ENCODE measurements at places on chromosomes 16 and 17.

DNA sequence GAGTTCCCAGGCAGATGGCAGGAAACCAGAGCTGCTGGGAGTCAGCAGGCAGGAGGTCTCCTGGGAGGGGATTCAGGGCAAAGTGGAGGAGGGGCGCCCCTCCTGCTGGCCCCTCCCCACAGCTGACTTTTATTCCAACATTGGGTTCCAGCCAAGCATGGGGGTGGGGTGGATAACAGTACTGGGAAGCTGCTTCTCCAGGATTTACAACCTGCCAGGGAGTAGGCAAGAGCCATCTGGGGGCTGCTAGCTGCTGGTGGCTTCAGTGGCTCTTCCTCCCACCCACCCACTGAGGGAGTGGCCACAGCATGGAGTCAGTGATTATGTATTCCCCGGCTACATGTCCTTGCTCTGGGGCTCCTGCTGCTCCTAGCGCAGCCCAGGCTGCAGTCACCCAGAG lies 36.8 kb downstream of the TMEM132E start:
- DNase-seq, result no peak

DNA sequence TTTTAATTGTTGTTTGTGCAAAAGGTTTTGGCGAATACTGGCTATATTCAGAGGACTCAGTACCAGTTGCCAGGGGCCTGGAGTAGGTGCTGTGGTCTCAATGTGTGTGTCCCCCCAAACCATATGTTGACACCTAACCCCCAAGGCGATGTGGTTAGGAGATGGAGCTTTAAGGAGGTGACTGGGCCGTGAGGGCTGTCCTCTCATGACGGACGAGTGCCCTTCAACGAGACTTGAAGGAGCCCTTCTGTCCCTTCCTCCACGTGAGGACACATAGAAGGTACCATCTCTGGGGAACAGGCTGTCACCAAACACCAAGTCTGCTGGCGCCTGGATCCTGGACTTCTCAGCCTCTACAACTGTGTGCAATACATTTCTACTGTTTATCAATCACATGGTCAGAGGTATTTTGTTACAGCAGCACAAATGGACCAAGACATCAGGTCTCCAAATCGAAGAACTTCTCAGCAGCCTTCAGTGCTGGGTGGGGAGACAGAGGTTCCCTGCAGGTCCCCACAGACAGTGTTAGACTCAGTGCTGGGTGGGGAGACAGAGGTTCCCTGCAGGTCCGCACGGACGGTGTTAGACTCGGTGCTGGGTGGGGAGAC lies 24.8 kb upstream of the METRNL start:
- no peak for DNase-seq

GRCh38 chr17:82915757-82916027 lies 75.9 kb upstream of the ZNF750 start:
- no peak for DNase-seq

GRCh38 chr16:280991-281659 lies 734 bp downstream of the ARHGDIG start:
- DNase-seq, result no peak

- no peak for DNase-seq
Measured at GRCh38 chr17:77914385-77915254, 43.9 kb upstream of the TNRC6C start.

DNA sequence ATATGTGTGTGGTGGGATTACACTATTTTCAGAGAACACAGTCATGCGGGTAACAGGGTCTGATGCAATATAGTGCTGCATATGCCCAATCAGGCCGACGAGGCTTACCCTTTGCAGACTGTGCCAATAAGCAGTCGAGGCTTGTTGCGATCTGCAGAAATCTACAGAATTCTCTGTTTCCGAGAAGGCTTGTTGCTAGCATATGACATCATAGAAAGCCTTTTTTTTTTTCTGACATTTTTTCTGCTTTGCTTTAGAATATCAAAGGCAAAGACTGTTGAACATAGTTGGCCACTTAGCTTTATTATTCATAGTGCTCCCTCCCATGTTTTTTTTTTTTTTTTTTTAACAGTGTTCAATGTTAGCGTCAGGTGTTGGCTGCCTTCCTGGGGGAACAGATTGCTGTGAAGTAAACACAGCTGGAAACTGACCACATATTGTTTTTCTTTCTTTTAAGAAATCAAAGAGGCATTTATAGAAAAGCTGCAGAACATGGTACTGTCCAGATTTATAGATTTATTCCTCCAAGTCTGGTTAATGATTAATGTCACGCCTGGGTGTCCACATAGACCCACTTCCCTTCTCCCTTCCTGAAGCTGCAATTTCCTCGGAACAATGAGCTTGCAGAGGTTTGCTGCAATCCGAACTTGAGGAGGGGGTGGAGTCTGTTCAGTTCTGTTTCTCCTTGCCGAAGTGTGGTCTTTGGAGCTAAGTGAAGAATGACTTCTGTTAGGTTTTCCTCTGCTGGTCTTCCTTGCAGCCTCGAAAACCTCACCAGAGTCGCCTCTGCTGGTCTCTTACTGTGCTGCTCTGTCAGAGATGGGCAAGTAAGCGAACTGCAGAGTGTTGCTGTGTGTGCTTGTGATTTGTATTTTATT lies 87.3 kb downstream of the MAP2K6 start:
- DNase-seq, result peak; percentile 29

DNA sequence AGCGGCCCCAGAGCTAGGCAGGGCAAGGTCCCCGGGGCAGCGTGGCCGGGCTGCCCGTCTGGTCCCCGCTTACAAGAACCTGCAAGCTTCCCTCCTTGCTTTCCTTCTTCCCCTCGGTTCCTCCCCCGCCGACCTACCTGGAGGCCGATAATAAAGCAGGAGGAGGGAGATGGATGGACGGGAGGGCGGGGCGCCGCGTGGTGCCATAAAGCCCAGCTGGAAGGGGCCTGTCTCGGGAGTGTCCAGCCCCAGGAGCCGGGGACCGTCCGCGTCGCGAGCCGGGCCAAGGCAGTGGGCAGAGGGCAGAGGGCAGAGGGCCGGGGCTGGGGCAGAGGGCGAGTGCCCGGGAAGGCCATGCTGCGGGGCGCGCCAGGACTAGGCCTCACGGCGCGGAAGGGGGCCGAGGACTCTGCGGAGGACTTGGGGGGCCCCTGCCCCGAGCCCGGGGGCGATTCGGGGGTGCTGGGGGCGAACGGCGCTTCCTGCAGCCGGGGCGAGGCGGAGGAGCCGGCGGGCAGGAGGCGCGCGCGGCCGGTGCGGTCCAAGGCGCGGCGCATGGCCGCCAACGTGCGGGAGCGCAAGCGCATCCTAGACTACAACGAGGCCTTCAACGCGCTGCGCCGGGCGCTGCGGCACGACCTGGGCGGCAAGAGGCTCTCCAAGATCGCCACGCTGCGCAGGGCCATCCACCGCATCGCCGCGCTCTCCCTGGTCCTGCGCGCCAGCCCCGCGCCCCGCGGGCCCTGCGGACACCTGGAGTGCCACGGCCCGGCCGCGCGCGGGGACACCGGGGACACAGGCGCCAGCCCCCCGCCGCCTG lies at the start of gene BHLHA9:
Gene BHLHA9 (plus strand): TSS at position 235 of the 820 bp plus-strand sequence. CDS start 120 bp downstream, at position 355.
- no peak for DNase-seq

- no peak for DNase-seq
Measured at GRCh38 chr17:13387236-13387635, 214.5 kb downstream of the HS3ST3A1 start.

GRCh38 chr17:48630009-48630924 lies 4.1 kb upstream of the HOXB9 start:
- no peak for DNase-seq

- DNase-seq, result no peak
Measured at GRCh38 chr17:33725675-33726271, 432.7 kb upstream of the ASIC2 start.

GRCh38 chr17:1830288-1830687 lies 483 bp downstream of the RPA1 start:
- no peak for DNase-seq

GRCh38 chr16:74954763-74955162 lies 30.2 kb downstream of the WDR59 start:
- DNase-seq, result no peak

DNA sequence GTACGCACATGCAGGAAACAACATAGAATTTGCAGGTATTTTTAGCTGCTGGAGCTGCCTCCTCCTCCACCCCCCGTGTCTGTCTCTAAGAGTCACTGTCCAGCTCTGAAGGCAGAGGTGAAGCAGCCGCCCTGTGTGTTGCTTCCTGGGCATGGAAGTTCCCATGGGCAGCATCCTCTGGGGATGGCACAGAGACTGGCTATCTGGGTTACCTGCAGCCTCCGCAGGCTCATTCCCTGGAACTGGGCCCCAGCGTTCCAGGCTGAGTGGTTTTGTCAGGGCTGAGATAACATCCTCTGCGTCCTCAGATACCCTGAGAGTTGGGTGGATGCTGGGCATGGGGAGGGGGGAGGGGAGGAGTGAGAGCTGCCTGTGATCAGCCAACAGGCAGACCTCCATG lies 41.5 kb upstream of the MRTFB start:
- no peak for DNase-seq

DNA sequence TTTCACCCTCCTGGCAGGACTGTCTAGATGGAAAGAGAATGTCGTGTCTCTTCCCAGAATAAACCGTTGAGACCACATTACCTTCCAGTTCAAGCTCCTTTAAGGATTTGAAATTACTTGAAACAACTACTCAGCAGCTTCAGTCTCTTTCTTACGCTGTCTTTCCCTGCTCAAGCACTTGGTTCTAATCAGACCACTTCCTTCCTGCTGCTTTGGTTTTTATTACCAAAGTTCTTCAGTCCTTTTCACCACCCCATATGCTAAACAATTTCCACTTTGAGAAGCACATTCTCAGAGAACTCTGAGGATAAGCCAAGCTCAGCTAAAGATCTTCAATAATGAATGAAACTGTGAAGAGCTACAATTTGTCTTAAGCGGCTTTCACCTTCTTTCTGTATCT lies 105.4 kb downstream of the STX8 start:
- no peak for DNase-seq

DNA sequence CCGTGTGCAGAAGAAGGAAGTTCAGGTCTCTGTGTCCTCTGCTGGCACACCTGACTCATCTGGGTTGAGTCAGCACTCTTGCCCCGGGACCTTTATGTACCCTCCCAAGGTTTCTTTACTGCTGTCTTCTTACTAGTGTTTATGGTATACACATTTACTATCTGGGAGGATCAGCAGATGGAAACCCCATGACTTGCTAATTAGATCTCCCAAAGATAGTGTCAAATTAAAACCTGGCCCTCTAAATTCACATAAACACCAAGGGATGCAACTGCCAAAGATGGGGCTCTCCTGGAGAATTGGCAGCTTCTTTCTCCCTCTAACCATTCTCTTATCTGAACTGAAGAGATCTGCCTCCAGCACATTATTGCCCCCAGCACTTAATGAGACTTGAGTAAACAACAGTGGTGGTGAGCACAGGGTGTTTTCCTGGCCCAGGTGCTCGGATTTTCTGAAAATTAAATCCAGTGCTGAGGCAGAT lies 718.1 kb upstream of the SOX9 start:
- DNase-seq, result no peak

DNA sequence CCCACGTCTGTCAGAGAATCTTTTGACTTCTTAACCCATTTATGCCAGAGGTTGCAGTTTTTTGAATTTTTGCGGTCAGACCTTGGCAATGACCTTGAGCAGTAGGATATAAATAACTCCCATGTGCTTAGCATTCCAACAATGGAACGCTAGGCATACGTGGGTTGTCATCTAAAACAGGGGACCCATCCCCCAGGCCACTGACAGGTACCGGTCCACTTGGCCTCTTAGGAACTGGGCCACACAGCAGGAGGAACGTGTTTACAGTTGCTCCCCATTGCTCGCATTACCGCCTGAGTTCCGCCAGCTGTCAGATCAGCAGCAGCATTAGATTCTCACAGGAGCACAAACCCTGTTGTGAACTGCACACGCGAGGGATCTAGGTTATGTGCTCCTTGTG lies 76.8 kb upstream of the LGALS9 start:
- DNase-seq, result no peak

- DNase-seq, result no peak
Measured at GRCh38 chr16:54627616-54628015, 303.0 kb upstream of the IRX5 start.

DNA sequence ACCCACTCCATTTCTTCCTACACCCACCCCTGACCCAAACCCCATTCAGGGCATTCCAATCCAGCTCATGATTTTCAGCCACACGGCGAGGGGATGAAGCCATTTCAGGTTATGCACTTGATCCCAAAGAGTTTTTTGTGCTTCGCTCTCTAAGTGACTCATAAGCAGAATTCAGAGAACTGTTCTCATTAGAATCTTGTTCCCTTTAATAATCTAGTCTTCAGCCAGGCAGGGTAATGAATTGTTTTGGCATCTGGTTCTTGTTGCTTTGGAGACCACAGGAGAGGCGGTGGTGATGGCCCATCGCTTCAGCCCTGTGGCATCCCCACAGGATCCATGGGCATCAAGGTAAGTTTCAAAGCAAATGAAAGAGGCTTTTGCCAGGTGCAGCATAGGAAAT lies 4.8 kb upstream of the KRT31 start:
- no peak for DNase-seq

DNA sequence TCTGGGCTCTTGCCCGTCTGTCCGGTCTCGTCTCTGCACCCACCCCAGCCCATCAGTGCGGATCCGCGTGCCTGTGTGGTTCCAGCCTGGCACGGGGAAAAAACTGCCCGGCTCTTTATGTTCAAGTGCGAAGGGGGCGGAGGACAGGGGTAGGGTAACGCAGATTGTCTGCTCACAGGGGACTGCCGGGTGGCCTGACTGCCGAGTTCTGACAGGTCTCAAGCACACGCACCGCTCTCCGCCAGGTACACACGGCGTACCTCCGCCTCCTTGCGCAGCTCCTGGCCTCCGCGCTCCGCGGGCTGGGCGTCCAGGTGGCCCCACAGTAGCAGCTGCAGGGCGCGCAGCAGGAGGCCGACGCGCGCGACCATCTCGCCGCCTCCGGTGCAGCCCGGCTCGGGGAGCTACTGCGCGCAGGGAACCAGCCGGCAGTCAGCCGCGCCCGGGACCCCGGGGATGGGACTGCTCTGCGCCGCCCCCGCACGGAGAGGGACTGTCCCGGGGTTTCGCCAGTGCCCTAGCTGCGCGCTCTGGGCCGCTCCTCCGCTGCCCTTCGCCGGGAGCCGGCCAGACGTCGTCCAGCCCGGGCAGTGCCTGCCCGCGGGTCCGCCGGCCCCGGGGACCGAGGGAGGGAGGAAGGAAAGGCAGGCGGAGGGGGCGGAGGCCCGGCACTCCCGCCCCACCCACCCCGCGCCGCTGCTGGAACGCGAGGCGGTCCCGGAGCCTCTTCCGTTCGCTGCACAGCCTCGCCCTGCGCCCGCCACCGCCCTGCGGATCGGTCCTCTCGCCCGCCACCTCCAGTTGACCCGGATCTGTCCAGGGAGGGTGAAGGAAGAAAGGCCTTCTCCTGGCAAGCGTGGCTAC lies at the start of gene MMP28:
Gene MMP28 (minus strand): TSS at position 635 of the 864 bp plus-strand sequence. CDS start 264 bp downstream, at position 371.
- no peak for DNase-seq

- no peak for DNase-seq
Measured at GRCh38 chr17:72175787-72176515, 55.1 kb downstream of the SOX9 start.

- DNase-seq, result no peak
Measured at GRCh38 chr16:66596986-66597848, 7.3 kb upstream of the CMTM3 start.

- no peak for DNase-seq
Measured at GRCh38 chr17:7095625-7096024, 15.6 kb upstream of the CLEC10A start.

GRCh38 chr16:81638286-81638945 lies 140.7 kb upstream of the PLCG2 start:
- DNase-seq, result no peak
